Central memory CD8-positive, alpha-beta T cell (primary cell): ENCODE measurements at places on chromosomes 3 and 15.

- no peak for DNase-seq
Observed at GRCh38 chr3:173336261-173336660, 61.3 kb upstream of the NLGN1 start.

GRCh38 chr3:83438188-83438587, 1520.6 kb upstream of the CADM2 start:
- DNase-seq: no peak

DNA sequence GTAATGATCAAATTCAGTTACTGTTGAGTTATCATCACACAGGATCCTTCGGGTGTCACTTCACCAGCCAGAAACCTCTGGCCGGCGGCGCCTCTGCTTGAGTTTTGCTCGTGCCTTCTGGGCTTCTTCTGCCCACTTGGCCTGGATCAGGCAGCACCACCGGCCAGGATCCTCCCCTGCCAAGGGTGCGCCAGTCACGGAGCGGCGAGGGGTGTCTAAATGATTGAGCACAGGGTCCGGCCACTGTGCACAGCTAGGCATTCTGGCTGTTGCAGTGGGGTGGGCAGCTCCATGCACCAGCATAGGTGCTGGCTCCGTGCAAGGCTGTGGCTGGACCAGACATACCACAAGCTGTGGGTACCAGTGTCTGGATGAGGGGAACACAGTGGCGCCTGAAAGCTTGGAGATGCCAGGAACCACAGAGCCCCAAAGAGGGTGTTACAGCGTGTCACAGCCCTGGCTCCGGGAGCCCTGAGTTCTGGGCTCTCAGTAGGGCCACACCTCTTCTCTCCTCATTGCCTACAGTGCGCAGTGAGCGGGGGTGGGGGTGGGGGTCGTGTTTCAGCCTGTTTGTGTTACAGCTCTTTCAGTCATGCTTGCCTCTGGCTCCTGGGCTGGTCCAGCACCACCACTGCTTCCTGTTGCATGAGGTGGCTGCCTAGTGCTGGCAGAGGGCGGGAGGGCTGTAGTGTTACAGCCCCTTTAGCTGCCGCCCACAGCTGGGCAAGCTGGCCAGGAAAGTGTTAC, 169.4 kb downstream of the FNDC3B start:
- DNase-seq: no peak

DNA sequence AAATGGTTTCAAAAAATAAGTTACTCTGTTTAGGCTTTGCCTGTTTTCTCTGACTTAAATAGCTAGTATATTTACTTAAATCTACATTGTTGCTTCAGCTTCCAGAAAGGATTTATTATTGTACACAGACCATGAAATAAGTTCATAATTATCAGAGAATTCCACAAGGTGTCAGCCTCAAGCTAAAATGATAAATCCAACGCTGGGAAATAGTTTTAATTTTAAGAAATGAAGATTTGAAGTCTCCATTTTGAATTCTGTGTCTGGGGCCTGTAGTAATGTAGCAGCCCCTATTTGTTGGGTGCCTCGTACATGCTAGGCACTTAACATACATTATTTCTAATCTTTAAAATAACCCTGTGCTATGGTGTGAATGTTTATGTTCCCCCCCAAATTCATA, 92.6 kb upstream of the KCNMB2 start:
- DNase-seq: no peak

DNA sequence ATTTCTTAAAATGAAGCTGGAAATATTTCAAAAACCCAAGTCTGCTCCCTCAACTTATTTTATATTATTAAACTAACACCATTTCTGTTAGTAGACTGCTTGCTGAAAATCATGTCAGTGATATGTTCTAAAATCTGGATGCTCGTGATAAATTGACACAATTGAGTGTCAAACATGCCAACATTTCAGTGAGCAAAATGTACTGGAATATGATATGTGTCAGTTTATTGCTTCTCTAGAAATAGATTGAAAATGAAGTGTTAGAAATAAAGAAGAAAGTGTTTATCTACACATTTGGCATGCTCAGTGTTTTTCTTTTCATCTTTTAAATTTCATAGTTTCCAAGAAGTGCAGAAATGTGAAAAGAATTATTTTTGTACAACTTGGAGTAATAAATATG, 624.6 kb downstream of the SI start:
- no peak for DNase-seq

- DNase-seq: no peak
Observed at GRCh38 chr3:127000761-127001160, 17.8 kb downstream of the PLXNA1 start.

DNA sequence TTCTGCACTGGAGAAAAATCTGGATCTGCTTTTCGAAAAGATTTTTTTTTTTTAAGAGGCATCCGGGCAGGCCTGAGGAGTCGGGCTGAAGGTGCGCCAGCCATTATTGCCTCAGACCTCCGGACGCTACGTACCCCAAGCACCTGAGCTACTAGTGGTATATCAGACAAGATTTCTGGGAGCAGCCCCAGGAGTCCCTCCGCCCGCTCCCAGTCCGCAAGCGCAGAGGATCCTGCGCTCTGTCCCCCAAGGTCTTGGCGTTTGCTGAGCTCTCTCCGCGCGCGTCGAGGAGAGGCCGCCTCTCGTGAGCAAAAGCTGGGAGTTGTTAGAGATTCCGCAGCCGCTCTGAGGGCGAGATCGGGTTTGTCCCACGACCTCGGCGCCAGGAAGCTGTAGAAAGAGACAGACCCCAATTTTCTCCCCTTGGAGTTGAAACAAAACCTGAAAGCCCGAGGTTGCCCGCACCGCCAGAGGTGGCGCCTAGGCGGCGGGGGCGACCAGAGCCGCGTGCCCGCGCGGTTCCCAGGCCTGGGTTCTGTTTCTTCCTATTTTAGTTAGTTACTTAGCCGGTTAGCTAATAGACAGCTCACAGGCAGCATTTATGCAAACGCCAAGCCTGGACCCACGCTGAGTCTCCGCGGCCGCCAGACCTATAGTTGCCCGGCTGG, 72.5 kb upstream of the POLG start:
- DNase-seq: no peak

DNA sequence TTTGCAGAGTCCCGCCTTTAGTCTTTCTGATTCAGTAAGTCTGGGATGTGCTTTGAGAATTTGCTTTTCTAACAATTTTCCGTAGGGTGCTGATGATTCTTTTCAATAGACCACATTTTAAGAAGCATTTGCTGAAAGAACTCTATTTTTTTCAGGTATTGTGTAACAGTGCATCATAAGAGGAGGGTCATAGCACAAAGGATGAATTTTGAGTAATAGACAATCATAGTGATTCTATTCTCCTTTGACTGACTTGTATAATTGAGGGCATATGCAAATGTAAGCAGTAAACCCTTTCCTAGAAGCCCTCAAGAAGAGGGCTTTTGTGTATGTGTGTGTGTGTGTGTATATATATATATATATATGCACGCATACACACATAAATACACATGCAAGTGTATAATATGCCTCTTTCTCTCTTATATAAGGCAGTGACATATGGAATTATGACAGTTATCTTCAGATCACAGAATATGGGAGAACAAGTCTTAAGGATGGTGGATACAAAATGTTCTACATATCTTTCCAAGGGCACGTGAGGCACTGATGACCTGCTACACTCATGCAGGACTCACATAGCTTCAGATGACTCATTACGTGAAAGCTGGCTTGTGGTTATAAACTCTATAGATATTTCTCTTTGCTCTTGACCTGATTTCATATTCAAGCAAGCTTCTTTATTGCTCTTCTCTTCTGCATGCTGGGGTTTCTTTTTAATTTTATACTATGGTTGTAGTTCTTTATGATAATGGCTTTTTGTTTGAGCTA, 6.5 kb upstream of the PLSCR1 start:
- no peak for DNase-seq

DNA sequence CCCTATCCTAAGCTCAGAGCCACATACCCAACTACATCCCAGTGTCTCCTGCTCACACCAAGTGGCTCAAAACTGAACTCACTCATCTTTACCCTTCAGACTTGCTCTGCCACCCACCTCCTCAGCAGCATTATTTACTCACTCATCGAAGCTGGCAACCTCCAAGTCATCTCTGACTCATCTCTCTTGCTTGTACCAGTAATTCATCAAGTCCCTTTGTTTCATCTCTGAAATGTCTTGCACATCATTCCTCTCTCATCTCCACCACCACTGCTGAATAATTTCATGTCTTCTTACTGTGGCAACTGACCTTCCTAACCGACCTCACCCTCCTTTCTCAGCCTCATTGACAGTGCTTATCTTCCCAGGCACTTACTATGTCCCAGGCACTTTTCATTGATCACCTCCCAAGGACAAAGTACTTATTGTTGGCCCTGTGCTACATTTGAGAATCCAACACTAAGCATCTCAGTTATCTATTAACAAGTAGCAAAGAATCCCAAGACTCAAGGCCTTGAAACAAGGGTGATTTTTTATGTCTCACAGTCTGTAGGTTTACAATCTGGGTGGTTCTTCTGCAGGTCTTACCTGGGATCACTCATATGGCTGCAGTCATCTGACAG, 82.0 kb downstream of the MRPL46 start:
- DNase-seq: no peak
